ENCODE measurements at places on chromosomes 4 and X.
A peak's percentile ranks its signal among the peaks of the same experiment; 100 is the strongest.

DNA sequence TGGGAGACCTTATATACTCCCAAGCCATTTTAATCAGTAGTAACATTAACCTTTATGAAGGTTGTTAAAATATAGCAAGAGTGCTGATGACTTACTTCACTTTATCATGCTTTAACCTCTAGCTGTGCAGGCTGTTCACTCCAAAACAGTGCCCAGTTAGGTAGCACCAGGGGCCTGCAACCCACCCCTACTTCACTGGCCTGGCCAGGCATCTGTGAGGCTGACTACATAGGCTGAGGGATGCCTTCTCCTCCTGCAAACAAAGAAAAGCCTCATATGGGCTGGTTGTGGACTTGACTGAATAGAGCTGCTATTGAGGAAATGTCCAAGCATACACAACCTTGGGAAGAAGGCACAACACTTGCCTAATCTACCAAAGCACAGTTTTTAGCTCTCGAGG lies 172.8 kb downstream of the SHROOM3 start:
- no peak for DNase-seq

DNA sequence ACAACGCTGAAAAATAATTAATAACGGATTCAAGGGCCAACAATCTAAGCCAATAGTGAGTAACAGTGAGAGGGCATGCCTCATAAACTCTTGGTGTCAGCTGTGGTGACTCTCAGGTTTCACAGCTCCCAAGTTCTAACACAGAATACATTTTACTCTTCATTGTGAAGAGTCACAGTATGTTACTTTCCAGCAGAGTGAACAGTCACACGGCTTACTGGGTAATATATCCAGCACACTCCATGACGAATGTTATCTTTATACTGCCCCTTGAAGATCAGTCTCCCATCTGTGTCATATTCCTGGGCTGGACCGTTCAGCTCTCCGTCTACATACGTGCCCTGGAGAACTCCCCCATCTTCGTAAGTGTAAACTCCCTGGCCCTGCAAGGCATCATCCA lies 23.1 kb downstream of the SETD7 start:
- DNase-seq: no peak

GRCh38 chr4:37138019-37138653 lies 106.4 kb upstream of the NWD2 start:
- DNase-seq: no peak

- DNase-seq: no peak
Observed at GRCh38 chr4:108346818-108347210, 178.1 kb upstream of the LEF1 start.

DNA sequence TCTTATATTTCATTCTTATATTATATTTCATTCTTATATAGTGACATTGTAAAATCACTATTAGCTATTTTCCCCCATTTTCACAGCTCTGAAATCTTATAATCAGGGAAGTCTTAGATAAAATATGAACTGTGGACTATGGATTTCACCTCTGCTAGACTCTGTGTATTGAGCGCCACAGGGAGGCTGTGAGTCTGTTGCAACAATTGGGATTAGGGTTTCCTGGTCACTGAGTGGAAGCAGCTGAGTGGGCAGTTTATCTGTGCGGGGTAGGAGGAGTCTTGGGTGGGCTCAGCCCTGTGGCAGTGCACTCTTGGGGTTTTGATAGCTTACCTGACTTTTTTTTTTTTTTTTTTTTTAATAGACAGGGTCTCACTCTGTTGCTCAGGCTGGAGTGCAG lies 249.5 kb downstream of the PTTG2 start:
- no peak for DNase-seq

- no peak for DNase-seq
Observed at GRCh38 chr4:168534535-168534934, 37.7 kb downstream of the PALLD start.

GRCh38 chr4:53453385-53453784 lies 75.9 kb downstream of the FIP1L1 start:
- peak; percentile 46 for DNase-seq

DNA sequence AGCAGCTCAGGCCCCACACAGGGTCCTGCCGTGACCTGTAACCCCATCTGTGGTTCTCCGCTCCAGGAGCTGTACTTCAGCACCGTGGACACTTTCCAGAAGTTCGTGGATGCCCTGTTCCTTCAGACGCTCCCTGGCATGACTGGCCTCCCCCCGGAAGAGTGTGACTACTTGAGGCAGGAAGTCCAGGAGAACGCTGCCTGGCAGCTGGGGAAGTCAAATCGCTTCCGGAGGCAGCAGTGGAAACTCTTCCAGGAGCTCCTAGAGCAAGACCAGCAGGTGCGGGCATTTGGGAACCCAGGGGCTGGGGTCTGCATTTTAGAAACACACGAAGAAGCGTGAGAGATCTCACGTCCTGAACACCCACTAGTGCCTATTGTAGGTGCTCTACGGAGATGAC lies 72.5 kb downstream of the EVC start:
- DNase-seq: no peak

GRCh38 chr4:40500781-40501180 lies 128.9 kb downstream of the RBM47 start:
- DNase-seq: no peak

- DNase-seq: no peak
Observed at GRCh38 chr4:110184791-110185155, 13.6 kb downstream of the ELOVL6 start.

GRCh38 chrX:38166478-38167083 lies 54.1 kb downstream of the SRPX start:
- peak; percentile 23 for DNase-seq

DNA sequence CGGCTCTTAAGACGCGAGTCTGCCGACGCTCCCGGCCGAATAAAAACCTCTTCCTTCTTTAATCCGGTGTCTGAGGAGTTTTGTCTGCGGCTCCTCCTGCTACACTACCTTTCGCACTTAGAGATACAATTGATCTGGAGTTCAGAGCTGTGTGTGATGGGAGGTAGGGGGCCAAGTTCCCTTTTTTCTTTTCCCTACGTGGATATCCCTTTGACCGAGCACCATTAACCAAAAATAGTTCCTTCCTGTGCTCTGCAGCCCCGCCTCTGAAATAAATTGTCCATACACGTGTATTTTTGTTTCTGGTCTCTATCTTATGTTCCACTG lies 555 bp upstream of the PGM2 start:
- DNase-seq: no peak

- DNase-seq: no peak
Observed at GRCh38 chr4:109890076-109890475, 22.6 kb upstream of the EGF start.
